ENCODE measurements at places on chromosomes 11 and 22. TPM values are rescaled to one million over a fixed set of nuclear protein-coding genes. Genes with fewer than 3 reads are reported as not detected.

DNA sequence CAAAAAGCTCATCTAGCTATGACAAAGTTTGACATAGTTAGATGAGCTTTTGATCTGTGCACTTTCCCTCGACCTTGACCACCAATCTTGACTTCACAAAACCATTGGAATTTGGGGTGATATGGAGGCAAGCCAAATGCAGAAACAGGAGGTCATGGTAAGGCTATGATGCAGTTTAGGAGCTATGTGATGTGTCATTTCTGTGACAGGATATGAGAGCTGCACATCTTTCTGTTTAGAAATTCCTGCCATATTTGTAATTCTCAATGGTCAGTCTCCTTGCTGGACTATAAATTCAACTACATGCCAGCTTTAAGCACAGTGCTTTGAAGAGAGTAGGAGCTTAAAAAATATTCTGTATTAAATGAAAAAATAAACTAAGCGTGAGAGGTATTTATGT lies 12.9 kb downstream of the OR51B6 start:
- no peaks in the 10 kb centered on the region for H3K27me3 ChIP-seq
- no peak overlapping the region for H3K4me3 ChIP-seq
- no peaks in the 10 kb centered on the region for H3K36me3 ChIP-seq
- no peak for DNase-seq
- no peaks in the 10 kb centered on the region for H3K4me1 ChIP-seq

The OR2AT4 gene
- not detected for total RNA-seq

DNA sequence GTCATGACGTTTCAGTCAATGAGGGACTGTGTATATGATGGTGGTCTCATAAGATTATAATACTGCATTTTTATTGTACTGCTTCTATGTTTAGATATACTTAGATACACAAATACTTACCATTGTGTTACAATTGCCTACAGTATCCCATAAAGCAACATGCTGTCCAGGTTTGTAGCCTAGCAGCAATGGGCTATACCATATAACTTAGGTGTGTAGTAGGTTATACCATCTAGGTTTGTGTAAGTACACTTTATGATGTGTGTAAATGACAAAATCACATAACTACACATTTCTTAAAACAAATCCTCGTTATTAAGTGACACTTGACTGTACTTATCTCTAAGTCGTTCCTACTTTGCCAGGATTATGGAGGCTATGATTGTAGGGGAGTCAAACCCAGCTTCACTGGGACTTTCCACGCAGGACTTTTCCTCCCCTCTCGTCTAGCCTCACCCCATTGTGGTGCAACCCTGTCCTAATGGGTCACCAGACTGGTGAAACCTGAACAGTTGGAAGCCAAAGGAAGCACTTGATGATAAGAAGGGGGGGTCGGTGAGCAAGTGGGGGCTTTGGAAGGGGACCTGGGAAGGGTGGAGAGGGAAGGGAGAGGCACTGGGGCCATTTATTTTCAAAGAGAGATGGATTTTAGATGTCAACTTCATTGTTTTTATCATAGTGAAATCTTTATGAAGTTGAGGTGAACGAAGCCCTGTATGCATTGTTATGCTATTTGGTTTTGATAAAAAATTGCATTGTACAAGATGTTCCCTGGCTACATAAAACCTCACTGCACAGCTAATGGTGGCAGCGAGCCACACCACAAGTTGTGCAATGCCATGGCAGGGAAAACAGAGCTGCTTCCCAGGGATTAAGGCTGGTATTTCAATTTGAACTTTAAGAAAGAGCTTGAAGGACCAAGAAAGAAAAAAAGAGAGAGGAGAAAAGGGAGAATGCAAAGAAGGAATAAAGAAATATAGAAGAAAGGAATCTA lies 129.1 kb downstream of the EHF start:
- no peak for DNase-seq
- H3K4me3 ChIP-seq: no peak overlapping the region
- no peaks in the 10 kb centered on the region for H3K36me3 ChIP-seq
- H3K27me3 ChIP-seq: no peaks in the 10 kb centered on the region

DNA sequence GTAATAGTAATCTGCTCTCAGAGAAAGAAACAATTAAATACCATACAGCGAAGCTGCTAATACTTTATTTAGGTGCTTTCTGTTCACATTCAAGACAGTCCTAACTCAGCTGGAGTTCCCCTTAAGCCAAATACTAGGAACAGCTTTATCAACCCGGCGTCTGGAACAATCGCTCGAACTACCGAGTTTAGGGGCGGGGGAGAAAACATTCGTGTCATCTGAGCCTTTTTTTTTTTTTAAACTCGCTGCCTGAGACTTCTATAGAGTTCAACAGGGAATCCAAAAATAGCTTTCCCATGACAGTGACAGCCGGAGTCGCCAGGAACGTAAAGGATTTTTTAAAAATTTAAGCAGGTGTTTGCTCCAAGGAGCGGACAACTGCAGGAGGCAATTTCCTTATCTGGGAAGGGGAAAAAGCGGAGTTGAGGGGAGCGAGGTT lies 852 bp downstream of the TRAF6 start:
- DNase-seq: peak; percentile 47
- no peaks in the 10 kb centered on the region for H3K36me3 ChIP-seq

GRCh38 chr11:17932472-17932871 lies 80.4 kb downstream of the SERGEF start:
- no peak for DNase-seq
- no peaks in the 10 kb centered on the region for H3K4me1 ChIP-seq
- H3K36me3 ChIP-seq: no peaks in the 10 kb centered on the region
- H3K27me3 ChIP-seq: no peaks in the 10 kb centered on the region
- no peak overlapping the region for H3K4me3 ChIP-seq
- no peak overlapping the region for H3K27ac ChIP-seq

The SERGEF gene
- total RNA-seq: 52.5 TPM
